ENCODE measurements at places on chromosomes 1 and 21. TPM values are rescaled to one million over a fixed set of nuclear protein-coding genes. Genes with fewer than 3 reads are reported as not detected.

DNA sequence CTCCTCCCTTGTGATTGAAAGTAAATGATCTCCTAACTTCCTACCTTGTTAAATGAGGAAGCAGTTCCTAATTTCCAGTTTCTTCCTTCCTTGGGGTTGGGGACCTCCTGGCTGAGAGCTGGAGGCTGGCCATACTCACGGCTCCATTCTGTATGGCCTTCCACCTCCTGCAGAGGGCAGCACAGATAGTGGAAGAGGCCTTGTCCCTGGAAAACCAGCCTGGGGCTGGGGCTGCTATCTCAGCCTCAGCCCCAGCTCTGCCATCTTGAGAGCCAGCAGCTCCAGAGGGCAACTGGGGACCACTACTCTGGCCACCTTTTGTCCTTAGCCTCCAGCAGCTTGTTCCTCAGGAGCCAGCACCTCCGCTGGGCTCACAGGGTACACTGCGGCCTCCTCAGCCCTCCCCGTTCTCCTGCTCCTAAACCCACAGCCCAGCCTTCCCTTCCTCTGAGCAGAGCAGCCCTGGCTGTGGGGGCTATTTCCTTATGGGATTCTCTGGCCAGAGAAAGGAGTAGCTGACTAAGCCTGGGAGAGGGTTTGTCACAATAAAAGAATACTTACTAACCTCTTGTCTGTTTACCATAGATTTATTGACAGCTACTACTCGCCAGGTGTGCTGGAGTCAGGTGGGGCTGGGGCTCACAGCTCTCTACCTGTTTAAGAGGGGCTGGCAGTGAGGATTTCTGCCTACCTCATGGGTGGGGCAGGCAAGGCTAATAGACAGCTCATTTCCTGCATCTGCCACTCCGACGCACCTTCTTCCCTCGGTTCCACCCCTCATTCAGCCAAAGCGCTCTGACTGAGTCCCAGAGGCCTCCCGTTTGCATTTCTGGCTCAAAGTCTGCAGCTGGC is 6.3 kb downstream of the TMEM234 start:
- DNase-seq, result no peak

DNA sequence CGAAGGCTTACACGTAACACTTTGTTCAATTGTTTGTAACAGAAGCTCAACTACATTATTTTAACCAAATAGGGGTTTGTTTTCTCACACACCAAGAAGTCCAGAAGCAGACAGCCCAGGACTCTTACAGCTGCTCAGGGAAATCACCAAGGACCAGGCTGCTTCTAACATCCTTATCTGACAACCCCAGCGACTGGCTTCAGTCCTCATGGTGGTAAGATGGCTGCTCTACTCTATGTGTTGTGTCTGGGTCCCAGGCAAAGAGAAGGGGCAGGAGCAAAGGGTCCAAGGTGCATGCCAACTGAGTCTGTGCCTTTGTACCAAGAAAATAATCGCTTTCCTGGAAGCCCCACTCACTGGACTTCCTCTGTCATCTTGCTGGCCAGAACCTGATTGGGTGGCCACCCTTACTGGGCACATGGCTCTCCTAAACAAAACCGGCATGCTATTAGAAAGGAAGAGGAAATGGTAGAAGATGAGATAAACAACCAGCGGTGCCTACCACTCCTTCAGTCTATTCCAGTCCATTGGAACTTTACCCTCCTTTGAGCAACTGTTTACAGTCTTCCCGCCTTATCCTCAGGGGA is 34.1 kb upstream of the LRRC8D start:
- no peak for DNase-seq

GRCh38 chr1:182998482-182998881 is 24.7 kb upstream of the LAMC1 start:
- DNase-seq, result no peak

- DNase-seq, result no peak
Observed at GRCh38 chr1:160078512-160079195, 2.7 kb upstream of the KCNJ9 start.

DNA sequence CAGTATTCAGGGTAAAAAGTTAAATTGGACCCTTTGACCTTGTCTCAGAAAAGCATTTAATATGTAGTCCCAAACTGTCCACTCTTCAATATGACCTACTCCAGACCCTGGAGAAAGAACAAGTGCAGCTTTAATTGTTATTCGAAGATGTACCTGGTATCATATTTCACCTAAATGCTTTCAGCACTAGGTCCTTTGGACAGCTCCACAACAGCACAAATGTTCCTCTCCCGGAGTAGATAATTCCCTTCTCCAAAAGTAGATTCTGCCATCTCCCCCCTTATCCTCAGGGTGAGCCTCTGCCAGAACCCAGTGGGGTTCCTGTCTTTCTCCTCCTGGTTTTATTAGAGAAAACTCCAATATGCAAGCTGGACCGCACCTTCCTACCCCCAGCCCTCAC is 104.5 kb upstream of the AJAP1 start:
- no peak for DNase-seq

- peak; percentile 76 for DNase-seq
Observed at GRCh38 chr1:160006312-160006940, 25.4 kb downstream of the PIGM start.

- no peak for DNase-seq
Observed at GRCh38 chr1:37620707-37621106, 14.0 kb downstream of the RSPO1 start.

The LPAR3 gene
- 6.4 TPM for total RNA-seq

The LRRC38 gene
- total RNA-seq, result 2.6 TPM

The ST6GALNAC5 gene
- 36.6 TPM for total RNA-seq

The LRRC7 gene
- 1.9 TPM for total RNA-seq

The TAL1 gene
- not detected for total RNA-seq

The GABRD gene
- 2.0 TPM for total RNA-seq

The SPRR1B gene
- total RNA-seq, result 274 TPM

The NR5A2 gene
- total RNA-seq, result 3.5 TPM
